ENCODE measurements at places on chromosomes 5 and 9. TPM values are rescaled to one million over a fixed set of nuclear protein-coding genes. Genes with fewer than 3 reads are reported as not detected.

- no peaks in the 10 kb centered on the region for H3K27me3 ChIP-seq
- no peaks in the 10 kb centered on the region for H3K36me3 ChIP-seq
- H3K4me1 ChIP-seq = 0 out of 2 replicates have a peak, but pooled peaks cover 3% of the 10 kb centered on the region
- H3K27ac ChIP-seq = no peak overlapping the region
- H3K4me3 ChIP-seq = no peak overlapping the region
These were observed 30.0 kb upstream of the SLC6A19 start for GRCh38 chr5:1171340-1171941.

GRCh38 chr9:94665613-94666012 is 26.3 kb upstream of the FBP1 start:
- DNase-seq = peak; percentile 42
- no peak overlapping the region for H3K4me3 ChIP-seq
- no peaks in the 10 kb centered on the region for H3K36me3 ChIP-seq
- no peaks in the 10 kb centered on the region for H3K4me1 ChIP-seq

GRCh38 chr5:143657647-143658285 is 154.2 kb upstream of the HMHB1 start:
- DNase-seq = peak; percentile 64
- peaks cover 4% of the 10 kb centered on the region for H3K4me1 ChIP-seq
- no peak overlapping the region for H3K4me3 ChIP-seq
- no peaks in the 10 kb centered on the region for H3K27me3 ChIP-seq
- H3K27ac ChIP-seq = no peak overlapping the region

DNA sequence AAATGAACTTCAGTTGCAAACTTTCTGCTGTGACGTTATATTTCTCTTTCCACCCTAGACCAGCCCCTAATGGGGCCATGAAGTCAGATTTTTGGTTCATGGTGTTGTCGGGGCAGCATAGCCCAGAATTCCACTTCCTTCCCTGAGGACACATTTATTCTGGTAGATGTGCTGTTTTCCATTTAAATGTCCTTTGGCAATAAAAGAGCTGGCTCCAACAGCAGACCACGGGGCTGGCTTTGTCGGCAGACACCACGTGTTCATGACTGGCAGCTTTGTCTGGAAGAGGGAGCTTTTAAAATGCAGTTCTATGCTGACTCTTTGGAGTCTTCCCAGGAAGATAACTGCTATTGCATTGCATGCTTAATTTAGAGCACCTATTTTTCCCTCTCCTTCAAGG is 17.6 kb upstream of the LCP2 start:
- DNase-seq = no peak
- no peak overlapping the region for H3K27ac ChIP-seq
- H3K27me3 ChIP-seq = no peaks in the 10 kb centered on the region
- no peak overlapping the region for H3K4me3 ChIP-seq
- no peaks in the 10 kb centered on the region for H3K4me1 ChIP-seq
- H3K36me3 ChIP-seq = no peaks in the 10 kb centered on the region

DNA sequence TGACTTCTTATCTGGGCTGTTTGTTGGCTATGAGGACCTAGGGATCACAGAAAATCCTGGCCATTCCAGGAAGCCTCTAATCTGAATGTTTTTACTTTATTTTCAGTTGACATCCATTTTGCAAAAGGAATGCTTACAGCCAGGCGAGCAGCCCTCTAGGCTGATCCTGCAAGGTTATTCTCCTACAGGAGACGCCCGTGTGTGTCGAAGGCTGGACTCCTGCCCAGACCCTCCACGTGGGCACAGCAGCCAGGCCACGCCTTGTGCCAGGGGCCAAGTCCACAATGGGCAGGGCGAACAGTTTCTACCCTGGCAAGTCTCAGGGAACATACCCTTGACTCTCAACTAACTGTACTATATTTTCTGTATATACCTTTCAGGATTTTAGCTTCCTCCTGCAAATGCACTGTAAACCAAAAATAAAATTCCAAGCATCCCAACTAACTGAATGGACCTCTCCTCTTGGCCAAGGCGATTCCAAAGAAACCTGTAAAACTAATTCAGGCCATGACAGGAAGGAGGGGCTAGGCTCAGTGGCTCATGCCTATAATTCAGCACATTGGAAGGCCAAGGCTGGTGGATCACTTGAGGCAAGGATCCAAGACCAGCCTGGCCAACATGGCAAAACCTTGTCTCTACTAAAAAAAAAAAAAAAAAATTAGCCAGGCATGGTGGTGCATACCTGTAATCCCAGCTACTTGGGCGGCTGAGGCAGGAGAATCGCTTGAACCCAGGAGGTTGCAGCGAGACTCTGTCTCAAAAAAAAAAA is 5.7 kb downstream of the CMBL start:
- no peaks in the 10 kb centered on the region for H3K4me1 ChIP-seq
- no peak overlapping the region for H3K4me3 ChIP-seq
- no peaks in the 10 kb centered on the region for H3K27me3 ChIP-seq
- no peak overlapping the region for H3K27ac ChIP-seq
- no peaks in the 10 kb centered on the region for H3K36me3 ChIP-seq

DNA sequence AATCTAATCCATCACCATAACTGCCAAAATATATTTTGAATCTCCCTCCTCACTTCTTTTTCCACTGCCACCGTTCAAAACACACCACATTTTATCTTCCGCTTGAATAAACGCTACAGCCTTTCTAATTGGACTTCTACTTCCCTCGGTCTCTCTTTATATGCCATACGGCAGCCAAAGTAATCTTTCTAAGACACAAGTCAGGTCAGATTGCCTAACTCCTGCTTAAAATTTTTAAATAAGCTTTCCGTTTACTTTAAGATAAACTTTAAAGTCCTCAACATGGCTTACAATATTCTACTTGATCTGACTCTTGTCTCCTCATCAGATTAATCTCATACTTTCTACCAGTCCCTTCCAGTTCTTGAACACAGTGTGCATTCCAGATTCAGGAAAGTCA is 9.7 kb downstream of the AFF4 start:
- H3K27ac ChIP-seq = no peak overlapping the region
- H3K27me3 ChIP-seq = no peaks in the 10 kb centered on the region
- DNase-seq = no peak
- H3K4me1 ChIP-seq = no peaks in the 10 kb centered on the region
- no peak overlapping the region for H3K4me3 ChIP-seq

DNA sequence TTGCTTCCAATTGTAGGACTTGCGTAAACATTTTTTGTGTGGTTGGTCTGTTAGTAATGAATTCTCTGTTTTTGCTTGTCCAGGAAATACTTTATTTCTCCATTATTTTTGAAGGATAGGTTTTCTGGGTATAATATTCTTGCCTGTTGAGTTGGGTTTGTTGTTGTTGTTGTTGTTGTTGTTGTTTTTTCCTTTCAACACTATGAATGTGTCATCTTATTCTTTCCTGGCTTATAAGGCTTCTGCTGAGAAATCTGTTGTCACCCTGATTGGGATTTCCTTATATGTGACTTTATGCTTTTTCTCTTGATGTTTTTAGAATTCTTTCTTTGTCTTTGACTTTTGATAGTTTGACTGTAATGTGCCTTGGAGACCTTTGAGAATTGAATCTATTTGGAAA is 39.8 kb downstream of the SLF1 start:
- H3K4me1 ChIP-seq = no peaks in the 10 kb centered on the region
- no peak for DNase-seq
- no peak overlapping the region for H3K4me3 ChIP-seq
- no peak overlapping the region for H3K27ac ChIP-seq
- H3K36me3 ChIP-seq = peaks cover 48% of the 10 kb centered on the region
- H3K27me3 ChIP-seq = no peaks in the 10 kb centered on the region

DNA sequence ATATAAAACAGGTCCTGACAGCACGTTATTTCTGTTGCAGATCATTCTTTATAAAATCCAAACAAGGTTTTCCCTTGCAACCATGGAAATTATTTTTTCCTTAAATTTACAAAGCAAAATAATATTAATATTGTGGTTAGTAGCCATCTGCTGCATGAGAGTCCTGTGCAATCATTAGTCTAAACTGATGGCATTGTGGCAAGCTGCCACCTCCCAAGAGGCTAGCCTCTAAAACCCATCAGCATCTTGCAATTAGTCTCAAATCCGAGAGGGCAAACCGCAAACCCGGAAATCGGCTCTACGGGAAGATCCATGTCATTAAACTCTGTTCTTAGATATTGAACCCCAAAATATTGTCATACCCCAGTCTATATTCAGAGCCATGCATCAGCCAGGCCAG is 11.3 kb upstream of the CDH6 start:
- no peaks in the 10 kb centered on the region for H3K36me3 ChIP-seq
- no peak overlapping the region for H3K4me3 ChIP-seq
- no peak for DNase-seq
- H3K4me1 ChIP-seq = no peaks in the 10 kb centered on the region
- H3K27ac ChIP-seq = no peak overlapping the region
- no peaks in the 10 kb centered on the region for H3K27me3 ChIP-seq

DNA sequence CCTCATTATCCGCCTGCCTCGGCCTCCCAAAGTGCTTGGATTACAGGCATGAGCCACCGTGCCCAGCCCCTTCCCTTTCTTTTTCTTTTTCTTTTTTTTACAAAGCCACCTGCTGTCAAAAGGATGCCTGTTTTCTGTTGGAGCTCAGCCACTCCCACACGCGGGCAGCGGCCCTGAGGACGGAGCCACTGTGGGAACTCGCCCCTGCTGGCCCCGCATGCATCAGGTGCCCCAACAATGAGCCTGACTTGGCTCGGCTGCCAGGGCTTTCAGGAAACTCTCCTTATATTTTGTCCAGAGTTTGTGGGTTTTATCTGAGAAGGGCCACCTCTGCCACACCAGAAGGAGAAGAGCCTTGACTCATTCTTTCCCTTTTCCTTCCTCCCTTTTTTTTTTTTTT is 37.1 kb upstream of the LRRC14B start:
- peak; percentile 51 for DNase-seq
- H3K27ac ChIP-seq = peak overlapping the region; percentile 87
- no peaks in the 10 kb centered on the region for H3K36me3 ChIP-seq
- peaks cover 29% of the 10 kb centered on the region for H3K4me1 ChIP-seq

DNA sequence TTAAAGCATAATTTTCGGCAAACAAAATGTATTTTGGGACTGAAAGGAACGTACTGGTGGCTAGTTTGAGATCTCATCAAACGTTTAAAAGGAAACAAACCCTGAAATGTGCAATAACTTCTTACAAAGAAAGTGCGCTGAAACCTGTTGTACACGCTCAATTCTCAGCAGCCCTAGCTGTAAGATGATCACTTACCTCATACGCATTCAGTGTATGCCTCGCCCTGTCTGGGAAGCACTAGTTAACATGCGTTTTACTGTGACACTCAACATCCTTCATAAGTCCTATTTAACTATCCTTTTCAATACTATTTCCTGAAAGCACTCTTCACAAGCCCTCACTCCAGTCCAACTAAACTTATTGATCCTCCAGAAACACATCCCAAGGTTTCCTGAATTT is 485.0 kb upstream of the EDIL3 start:
- no peak overlapping the region for H3K27ac ChIP-seq
- no peaks in the 10 kb centered on the region for H3K4me1 ChIP-seq
- H3K4me3 ChIP-seq = no peak overlapping the region
- no peaks in the 10 kb centered on the region for H3K27me3 ChIP-seq

DNA sequence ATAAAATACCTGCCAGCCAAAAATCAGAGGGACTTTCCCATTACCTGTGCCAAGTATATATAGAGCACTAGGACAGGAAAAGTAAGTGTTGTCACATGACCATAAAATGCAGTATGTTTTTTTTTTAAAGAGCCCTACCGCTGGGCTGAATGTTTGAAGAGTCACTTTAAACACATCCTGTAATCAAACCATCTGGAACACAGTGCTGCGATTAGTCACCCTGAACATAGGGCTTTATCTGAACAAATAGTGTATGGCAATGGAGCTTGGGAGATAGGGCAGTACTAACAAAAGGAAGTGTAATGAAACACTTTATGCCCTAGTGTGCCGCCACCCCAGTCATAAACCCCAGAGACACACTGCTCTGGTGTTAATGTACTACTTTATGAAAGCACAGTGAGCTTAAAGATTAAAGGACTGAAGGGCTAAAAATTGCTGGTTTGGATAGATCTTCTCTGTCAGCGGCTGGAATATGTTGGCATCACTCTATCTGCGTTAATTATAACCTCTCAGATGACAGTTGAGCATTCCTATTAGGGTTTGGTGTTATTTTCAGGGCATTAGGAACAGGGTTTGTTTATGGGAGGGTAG is 90.4 kb downstream of the ZNF608 start:
- H3K4me3 ChIP-seq = peak overlapping the region; percentile 17
- no peaks in the 10 kb centered on the region for H3K36me3 ChIP-seq
- DNase-seq = peak; percentile 87
- H3K4me1 ChIP-seq = peaks cover 47% of the 10 kb centered on the region

DNA sequence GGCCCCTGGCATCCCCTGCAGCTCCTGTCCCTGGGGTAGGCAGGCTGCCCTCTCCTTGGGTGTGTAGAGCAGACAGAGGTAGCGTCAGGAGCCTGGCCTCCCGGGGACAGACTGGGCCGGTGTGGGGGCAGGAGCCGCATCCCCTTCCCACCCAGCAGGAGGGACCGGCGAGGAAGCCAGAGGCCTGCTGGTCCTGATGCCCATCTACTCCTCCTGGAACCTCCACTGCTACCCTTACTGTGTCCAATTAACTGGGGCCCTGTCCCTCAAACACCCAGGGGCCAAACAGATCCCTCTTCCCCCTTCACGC is 15.6 kb downstream of the RALGDS start:
- no peaks in the 10 kb centered on the region for H3K27me3 ChIP-seq
- no peak for DNase-seq
- no peaks in the 10 kb centered on the region for H3K4me1 ChIP-seq
- no peak overlapping the region for H3K27ac ChIP-seq
- no peak overlapping the region for H3K4me3 ChIP-seq

DNA sequence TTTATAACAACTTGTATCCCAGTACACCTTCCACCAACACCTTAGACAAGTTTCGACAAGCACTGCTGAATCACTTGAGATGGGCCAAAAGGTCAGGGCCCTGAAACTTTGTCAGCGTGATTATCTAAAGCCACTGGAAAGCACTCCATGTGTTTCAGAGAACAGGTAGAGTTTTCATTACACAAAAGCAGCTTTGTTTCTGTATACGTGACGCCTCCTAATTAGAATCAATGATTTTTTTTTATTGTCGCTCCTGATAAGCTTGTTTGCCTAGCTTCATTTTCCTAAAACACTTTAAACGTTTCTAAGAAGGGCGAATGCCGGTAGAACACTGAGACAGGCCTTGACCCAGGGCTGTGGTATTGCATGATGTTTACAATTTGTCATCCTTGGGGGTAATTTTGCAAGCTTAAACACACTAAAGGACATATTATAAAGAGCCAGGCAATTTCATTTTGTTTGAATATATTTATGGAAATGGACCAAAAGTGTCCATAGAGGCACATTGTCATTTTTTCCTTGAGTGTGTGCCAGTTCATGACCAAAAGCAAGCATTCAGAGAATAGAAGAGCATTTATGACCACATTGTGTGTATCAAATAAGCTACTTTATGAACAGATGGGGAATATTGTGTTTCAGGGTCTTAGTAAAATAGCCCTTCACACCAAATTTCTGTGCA is 193.6 kb downstream of the GLIS3 start:
- DNase-seq = no peak
- H3K4me3 ChIP-seq = no peak overlapping the region
- no peaks in the 10 kb centered on the region for H3K27me3 ChIP-seq
- no peak overlapping the region for H3K27ac ChIP-seq

Gene SLC28A3
- 0.02 TPM for total RNA-seq

All from SJCRH30 (cell line).